Epithelial cell of proximal tubule (primary cell): ENCODE measurements at places on chromosomes 7 and 10.
A peak's percentile ranks its signal among the peaks of the same experiment; 100 is the strongest.

DNA sequence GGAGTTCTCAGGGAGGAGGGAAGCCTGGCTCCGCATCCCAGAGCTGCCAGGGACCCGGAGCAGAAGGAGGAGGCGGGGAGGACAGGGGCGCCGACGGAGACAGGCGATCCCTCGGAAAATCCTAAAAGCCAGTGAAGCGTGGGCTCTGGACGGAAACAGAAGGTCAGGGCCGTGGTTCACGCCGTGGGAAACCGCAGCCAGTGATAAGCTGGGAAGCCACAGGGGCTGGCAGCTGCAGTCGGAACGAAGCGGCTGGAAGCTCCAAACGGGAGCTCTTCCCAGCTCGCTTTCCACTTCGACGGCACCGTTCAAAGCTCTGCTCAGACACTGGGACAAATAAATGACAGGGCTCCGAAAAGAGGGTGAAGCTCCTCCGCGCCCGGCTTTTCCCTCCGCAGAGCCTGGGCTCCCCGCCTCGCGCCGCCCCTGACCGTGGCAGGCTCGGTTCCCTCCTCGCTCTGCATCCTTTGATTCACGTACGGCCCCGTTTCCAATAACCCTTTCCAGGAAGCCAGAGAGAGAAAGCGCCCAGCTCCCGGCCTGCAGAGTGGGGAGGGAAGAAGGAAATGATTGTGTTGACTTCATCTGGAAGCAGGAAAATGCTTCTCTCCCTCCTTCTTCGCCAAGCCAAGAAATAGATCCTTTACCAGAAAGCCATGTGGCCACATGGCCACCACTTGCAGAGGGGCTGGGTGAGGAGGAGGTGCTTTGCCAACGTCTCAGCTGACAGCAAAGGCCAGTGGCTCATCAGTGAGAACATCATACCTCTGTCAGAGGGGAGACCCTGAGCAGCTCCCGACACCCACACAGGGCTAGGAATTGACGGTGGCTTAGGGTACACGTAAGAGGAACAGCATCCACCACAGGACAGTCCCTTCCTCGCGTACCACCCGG is 57.4 kb downstream of the ADRB1 start:
- DNase-seq = no peak

DNA sequence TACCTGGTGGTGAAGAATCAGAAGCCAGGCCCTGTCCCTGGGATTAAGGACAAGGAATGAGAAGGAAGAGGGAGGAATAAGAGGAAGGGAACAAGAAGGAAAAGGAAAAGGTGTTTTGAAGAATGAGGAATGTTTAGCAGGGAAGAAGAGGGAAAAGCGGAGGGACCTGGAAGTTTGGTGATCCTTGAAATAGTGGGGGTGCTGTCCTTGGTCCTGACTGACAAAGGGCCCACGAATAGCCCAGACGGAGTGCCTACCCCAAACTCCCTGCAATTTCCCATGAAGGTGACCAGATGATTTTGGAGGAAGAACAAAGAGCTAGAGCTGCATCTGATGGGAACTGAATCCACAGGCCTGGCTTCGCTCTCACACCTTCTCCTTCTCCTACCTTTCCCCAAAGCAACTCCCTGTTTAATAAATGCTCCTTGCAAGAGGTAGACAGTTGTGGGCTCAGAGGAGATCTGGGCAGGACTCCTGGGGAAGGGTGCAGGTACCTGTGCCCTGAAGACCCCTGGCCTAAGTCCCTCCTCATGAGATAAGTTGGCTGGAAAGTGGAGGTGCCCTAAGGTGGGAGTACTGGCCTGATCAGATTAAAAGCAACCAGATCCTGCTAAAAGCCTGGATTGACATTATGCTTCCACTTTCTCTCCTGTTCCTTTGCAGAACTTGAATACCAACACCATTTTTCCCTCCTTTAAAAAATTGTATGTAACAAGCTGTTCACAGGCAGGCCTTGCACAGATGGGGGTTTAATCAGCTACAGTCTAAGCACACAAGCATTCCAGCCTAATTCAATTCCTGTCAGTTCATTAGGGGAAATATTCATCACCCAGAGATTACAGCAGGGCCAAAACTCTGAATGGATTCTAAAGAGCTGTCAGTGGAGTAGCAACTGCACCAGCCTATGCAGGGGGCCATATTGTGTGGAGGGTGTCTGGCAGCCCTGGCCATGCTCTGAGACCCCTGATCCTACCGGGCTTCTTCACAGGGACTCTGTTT is 19.4 kb downstream of the KAZALD1 start:
- DNase-seq = no peak

GRCh38 chr7:128790315-128791041 is 1.3 kb upstream of the CCDC136 start:
- no peak for DNase-seq

GRCh38 chr7:84700563-84701370 is 486.1 kb downstream of the SEMA3D start:
- no peak for DNase-seq

DNA sequence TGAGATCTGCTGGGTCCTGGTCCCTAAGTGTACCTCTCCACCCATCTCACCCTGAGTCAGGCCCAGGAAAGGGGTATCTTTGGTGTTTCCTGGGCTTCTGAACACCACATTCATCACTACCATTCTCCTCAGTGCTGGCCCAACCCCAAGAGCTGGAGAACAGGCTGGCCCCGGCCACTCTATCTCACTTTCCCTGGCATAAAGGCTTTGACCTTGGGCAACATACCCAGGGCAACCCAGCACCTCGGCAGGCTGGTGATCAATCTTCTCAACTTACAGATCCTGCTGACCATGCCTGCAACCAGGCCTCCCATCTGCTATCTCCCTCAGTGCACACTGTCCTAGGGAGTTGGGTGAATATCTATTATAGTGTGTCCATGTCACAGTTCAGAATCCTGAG is 2.1 kb downstream of the VSIR start:
- no peak for DNase-seq

DNA sequence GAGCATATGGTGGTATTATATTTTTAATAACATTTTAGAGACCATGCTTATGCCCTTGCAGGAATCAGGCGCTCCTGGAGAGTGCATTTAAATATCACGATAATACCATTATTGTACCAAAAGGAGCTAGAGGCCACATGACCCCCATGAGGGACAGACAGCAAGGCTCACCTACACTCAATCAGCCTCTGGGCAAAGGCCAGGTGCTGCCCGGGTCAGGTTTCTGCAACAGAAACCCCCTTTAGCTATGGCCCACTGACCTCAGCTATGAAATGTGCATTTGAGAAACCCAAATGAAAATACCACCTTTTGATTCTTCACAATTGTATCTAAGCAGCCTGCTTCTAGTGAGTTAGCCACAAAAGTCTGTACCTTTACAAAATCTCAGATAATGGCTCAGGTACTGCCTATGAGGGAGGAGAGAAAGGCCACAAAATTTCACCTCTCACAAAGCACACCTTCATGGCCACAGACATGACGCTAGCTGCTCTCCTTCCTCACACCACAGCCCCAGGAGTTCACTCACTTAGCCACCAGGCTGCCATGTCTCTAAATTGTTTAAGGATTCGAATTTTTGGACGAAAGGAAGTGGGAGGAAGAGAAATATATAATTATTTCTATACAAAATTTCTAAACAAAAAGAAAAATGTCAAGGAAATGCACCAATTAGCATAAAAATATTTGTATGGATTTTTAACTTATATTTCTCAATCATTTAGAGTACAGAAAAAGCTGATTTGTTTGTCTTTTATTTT is 79.9 kb downstream of the GLI3 start:
- no peak for DNase-seq

GRCh38 chr7:70881167-70881847 is 250.6 kb upstream of the GALNT17 start:
- no peak for DNase-seq

DNA sequence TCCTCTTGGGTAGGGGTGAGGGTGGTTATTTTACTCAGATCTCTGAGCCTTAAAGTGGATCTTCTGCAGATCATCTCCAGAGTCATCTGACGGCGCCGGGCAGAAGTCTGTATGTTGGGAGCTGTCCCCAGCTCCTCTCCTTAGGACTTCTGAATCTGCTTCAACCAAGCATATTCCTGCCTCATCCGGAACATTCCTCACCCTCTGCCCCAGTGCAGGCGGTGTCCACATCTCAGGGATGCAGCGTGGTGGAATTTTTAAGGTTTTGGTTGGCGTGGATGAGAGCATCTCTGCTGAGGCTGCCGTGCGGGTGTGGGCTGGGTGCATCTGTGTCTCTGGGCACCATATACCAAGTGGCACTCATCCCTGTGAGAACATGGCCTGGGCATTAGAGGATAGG is 148.3 kb downstream of the MGMT start:
- DNase-seq = no peak

GRCh38 chr10:104337521-104337984 is 712 bp downstream of the ITPRIP start:
- DNase-seq = no peak

DNA sequence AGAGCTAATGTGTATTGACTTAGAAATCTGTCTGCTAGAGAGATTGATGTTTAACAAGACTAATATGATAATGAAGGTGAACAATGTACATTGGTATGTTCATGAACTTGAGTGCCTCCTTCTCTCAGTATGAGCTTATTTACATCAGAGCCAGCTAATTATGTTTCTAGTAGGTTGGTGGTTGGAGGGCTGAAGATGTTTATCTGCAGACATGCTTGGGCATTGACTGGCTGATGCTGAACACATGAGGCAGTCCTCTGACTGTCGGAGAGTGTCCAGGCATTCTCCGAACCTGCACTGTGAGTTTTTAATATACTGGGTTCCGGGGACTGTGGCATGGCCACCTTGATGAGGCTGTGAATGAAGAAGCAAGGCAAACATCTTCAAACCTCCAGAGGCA is 47.5 kb downstream of the BMPER start:
- DNase-seq = no peak

DNA sequence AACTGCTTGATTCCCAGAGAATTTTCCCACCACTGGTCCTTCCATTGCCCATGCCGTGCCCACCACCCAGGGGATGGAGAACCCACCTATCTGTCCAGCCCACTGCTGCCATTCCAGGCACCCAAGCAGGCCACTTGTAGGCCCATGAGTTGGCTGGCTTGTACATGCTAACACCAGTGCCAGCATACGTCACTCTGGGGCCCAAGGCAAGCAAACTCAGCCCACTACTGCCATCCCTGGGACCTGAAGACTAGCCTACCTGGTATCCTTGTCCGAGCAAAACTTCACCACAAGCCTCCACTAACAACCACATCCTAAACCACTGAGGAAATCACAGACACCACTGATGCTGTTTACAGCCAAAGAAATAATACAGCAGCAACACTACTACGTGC is 44.7 kb upstream of the CDK6 start:
- no peak for DNase-seq

DNA sequence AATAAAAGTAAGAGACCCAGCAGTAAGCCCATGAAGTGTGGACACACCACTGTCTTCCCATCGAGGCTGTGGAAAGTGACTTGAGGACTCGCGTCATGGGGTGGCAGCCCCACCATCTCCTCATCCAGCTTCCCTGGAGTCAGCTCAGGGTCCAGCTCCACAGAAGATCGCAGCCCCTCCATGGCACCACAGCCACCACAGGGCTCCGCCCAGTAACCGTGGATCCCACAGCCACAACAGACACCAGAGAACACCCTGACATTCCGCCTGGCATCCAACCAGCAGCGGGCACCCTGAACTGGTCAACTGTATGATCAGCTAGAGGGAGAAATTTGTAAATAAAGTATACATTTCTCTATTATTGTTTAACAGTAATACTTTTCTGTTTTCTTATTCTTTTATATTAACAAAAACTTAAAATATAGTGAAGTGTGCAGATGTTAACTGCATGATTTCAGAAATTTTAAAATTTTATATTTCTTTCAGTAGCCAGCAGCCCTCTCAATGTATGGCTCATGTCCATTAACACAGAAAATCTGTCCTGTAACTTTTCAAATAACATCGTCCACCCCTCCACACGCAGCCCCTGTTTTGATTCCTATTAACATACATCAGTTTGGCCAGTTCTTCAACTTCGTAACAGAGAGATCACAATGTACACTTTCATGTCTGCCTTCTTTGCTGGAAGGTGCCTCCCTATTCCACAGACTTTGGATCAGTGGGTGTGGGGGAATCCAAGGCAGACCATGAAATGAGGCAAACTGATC is 69.7 kb downstream of the ITGB1 start:
- DNase-seq = no peak

- DNase-seq = no peak
These were observed 1246.7 kb downstream of the GATA3 start for GRCh38 chr10:9301148-9301547.

DNA sequence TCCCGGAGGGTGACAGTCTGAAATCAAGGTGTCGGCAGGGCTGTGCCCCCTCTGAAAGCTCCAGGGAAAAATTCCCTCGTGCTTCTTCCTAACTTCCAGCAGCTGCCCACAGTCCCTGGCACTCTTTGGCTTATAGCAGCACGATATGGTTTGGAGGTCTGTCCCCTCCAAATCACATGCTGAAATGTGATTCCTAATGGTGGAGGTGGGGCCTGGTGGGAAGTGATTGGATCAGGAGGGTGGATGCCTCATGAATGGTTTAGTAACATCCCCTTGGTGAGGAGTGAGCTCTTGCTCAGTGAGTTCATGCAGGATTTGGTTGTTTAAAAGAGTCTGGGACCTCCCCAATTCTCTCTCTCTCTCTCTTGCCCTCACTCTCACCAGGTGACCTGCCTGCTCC is 51.1 kb downstream of the GPAM start:
- DNase-seq = no peak

- no peak for DNase-seq
These were observed 187.4 kb upstream of the GALNT17 start for GRCh38 chr7:70944516-70944915.

- peak; percentile 52 for DNase-seq
These were observed 42.3 kb upstream of the SGCE start for GRCh38 chr7:94698275-94698674.

- DNase-seq = no peak
These were observed 230.8 kb downstream of the CXCL12 start for GRCh38 chr10:44153918-44154670.

- no peak for DNase-seq
These were observed 248.3 kb downstream of the PHF14 start for GRCh38 chr7:11221984-11222383.

DNA sequence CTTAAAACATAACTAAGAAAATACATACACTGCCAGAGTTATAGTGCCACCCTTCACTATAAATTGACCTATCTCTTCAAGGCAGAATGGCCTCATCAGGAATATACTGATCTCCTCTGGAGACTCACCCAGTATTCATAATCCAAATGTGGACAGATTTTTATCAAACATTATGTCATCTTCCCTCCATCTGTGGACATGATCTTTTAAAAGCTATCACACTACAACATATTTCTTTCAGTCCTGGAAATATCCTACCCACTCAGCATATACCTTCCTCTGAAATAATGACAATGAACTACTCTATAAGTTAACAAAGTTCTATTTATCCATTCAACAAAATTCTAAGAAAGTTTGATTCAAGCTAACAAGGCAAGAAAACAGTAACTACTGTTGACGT is 3.2 kb downstream of the ZNF800 start:
- DNase-seq = no peak

DNA sequence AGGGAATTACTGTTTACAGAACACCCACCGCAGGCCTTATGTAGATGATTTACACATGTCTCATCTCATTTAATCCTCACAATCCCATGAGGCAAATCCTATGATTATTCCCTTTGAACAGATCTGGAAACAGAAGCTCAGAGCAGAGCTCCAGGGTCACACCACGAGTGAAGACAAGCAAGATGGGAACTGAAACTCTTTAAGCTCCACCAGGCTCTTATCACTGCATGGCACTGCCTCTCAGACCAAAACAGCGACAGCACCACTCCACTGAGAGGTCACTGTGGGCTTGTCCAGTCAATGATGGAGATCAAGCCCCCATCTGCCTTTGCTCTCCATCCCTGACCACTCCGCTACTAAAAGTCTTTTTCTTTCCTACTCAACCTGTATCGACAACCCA is 5.9 kb downstream of the GRID1 start:
- no peak for DNase-seq

GRCh38 chr7:120718361-120718760 is 139.6 kb downstream of the TSPAN12 start:
- no peak for DNase-seq
